ENCODE measurements at places on chromosomes 12 and 14. TPM values are rescaled to one million over a fixed set of nuclear protein-coding genes. Genes with fewer than 3 reads are reported as not detected.

KRT6C gene
- not detected for total RNA-seq

RIPK3 gene
- 0.78 TPM for total RNA-seq

B4GALNT3 gene
- total RNA-seq: 18.9 TPM

HCAR2 gene
- not detected for total RNA-seq

TSPAN19 gene
- not detected for total RNA-seq

ARHGEF40 gene
- 258 TPM for total RNA-seq

FITM1 gene
- 6.9 TPM for total RNA-seq

NRXN3 gene
- 8.4 TPM for total RNA-seq

ENDOU gene
- total RNA-seq: not detected

CCNB1IP1 gene
- 38.8 TPM for total RNA-seq

SIRT4 gene
- total RNA-seq: 8.0 TPM

MYRFL gene
- 0.12 TPM for total RNA-seq

REM2 gene
- total RNA-seq: not detected

TRIM9 gene
- total RNA-seq: 1.4 TPM

RPS6KL1 gene
- 3.1 TPM for total RNA-seq

RERGL gene
- total RNA-seq: 2.1 TPM

MUCL1 gene
- total RNA-seq: not detected

ITGA7 gene
- total RNA-seq: 19.7 TPM

LPCAT3 gene
- 28.5 TPM for total RNA-seq

IL31 gene
- total RNA-seq: not detected

ANG gene
- 3.6 TPM for total RNA-seq

ABCD2 gene
- total RNA-seq: 0.53 TPM

PTPN6 gene
- 64.0 TPM for total RNA-seq

AP4S1 gene
- 7.3 TPM for total RNA-seq

SSPN gene
- total RNA-seq: 5.3 TPM

AQP2 gene
- 1.7 TPM for total RNA-seq

IKZF4 gene
- total RNA-seq: 13.3 TPM

MAP3K9 gene
- 3.9 TPM for total RNA-seq

RTN1 gene
- total RNA-seq: 8.0 TPM

GPRC5A gene
- total RNA-seq: 12.2 TPM

LTBR gene
- total RNA-seq: 119 TPM

KRT3 gene
- not detected for total RNA-seq
